ENCODE measurements at places on chromosomes 5 and 9. TPM values are rescaled to one million over a fixed set of nuclear protein-coding genes. Genes with fewer than 3 reads are reported as not detected.

The TAS2R1 gene
- not detected for total RNA-seq

The ECM2 gene
- total RNA-seq, result 70.6 TPM

The CDH9 gene
- total RNA-seq, result not detected

The SNX18 gene
- 34.7 TPM for total RNA-seq

The FOXD4 gene
- 0.22 TPM for total RNA-seq

The TPM2 gene
- total RNA-seq, result 309 TPM

The CFAP77 gene
- 13.8 TPM for total RNA-seq

The RALGPS1 gene
- total RNA-seq, result 7.1 TPM

The PCAT7 gene
- total RNA-seq, result not detected

The TERT gene
- not detected for total RNA-seq

The PCDHA13 gene
- total RNA-seq, result 0.46 TPM

The F2R gene
- total RNA-seq, result 1.7 TPM

The SGCD gene
- total RNA-seq, result 19.4 TPM

The TIMD4 gene
- not detected for total RNA-seq

The KCNMB1 gene
- 0.46 TPM for total RNA-seq

The SLC6A7 gene
- not detected for total RNA-seq

The TRAF2 gene
- total RNA-seq, result 11.6 TPM

The PROB1 gene
- 1.0 TPM for total RNA-seq

The EPB41L4A gene
- 3.8 TPM for total RNA-seq

The GRIN3A gene
- total RNA-seq, result 0.15 TPM

The TLX3 gene
- not detected for total RNA-seq
